NCI-H187 treated with DMSO at 0.1 percent for 48 hours (cell line): ENCODE measurements at places on chromosomes 13 and 19.

DNA sequence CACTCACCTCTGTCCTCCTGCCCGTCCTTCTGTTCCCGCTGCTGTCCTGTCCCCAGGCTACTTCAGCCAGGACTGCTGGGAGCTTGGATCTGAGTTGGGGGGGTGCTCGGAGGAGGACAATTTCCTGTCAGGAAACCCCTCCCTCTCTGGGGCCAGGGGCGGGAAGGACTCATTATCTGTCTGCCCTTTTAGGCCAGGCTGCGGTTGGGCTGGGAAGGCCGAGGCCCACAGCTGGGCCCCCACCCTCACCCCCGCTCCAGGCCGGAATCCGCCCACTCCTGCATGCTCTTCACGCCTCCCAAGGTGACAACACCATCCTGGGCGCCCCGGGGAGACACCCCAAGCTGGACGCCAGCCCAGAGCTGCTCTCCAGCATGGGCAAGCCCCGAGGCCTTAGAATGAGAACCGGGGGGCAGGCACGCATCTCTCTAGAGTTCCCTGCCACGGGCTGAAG is at the start of gene EXOC3L2:
TSS of gene EXOC3L2 (minus strand) at position 74 of the 454 bp plus-strand sequence. CDS start 6,362 bp downstream, outside the sequence.
- no peak for DNase-seq

DNA sequence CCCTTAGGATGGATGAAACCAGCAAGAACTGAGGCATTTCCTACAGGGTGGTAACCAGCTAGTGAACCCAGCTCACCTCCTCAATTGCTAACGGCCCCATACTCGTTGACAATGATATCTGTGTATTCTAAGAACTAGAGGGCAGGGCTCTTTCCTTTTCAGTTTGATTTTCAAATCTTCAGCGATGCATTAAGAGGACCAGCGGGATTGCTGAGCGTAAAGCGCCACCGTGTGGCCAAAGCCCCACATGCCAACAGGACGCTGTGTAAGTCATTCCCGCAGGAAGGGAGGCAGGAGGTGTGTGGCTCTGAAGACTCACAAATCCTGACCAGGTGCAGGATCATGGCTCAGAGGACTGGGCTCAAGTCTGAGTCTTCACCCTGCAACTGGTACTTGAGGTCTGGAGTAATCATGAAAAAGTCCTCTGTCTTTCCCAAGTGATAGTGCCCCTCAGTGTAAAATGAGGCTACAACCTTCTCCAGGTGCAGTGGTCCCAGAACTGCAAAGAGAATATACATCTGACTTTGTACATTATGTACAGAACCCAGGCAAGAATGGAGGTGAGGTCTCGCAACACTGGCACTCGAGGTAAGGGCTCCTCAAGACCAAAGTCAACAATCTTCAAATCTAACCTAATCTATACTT is 40.9 kb downstream of the C13orf42 start:
- DNase-seq: peak; percentile 39

DNA sequence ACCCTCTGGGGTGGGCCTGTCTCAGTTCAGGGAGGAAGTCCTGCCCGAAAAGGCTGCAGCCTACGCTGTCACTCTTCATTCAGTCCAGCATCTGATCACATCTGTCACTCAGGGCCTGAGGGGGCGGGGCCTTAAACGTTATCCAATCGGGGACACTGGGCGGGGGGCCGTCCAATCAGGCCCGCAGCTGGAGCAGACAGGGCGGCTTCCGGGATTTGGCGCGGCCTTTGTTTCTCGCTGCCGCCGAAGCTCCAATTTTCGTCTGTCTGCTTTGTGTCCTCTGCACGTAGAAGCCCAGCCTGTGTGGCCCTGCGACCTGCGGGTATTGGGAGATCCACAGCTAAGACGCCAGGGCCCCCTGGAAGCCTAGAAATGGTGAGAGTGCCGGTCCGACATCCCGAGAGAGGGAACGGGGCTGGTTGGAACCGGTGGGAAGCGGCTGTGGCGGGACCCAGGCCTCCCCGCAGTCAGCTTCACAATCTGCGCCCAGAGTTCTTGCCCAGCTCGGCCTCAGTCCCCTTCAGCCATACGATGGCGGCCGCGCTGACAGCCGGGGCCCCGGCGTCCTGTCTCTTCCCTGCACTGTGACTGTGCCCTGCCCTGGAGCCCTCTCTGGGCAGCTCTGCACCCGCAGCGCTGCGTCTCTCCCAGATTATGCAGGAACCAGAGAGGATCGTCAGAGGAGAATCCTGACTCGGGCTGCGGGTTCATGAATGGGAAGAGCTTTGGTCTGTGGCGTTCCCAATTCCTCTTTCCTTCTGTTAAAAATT is at the start of gene ZNF730:
TSS of gene ZNF730 (plus strand) at position 224 of the 770 bp plus-strand sequence. CDS start at position 373, 149 bp downstream.
- DNase-seq: no peak

DNA sequence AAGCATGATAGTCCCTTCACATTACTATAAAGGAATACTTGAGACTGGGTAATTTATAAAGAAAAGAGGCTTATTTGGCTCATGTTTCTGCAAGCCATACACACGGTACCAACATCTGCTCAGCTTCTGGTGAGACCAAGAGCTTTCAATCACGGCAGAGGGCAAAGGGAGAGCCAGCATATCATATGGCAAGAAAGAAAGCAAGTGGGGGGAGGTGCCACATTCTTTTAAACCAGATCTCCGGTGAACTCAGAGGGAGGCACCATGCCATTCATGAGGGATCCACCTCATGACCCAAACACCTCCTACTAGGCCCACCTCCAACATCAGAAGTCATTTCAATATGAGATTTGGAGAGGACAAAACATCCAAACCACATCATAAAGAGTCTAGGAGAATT is 20.3 kb downstream of the XPO4 start:
- no peak for DNase-seq

GRCh38 chr13:102504002-102504401 is 92.8 kb upstream of the TPP2 start:
- no peak for DNase-seq

DNA sequence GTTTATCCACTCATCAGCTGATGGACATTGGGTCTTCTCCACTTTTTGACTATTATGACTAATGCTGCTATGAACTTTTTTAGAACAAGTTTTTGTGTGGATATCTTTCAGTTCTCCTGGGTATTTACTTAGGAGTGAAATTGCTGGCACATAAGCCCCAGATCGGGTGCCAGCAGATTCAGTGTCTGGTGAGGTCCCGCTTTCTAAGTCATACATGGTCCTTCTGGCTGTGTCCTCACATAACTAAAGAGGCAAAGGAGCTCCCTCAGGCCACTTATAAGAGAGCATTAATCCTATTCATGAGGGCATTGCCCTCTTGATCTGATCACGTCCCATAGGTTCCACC is 600 bp upstream of the ZNF226 start:
- DNase-seq: no peak

DNA sequence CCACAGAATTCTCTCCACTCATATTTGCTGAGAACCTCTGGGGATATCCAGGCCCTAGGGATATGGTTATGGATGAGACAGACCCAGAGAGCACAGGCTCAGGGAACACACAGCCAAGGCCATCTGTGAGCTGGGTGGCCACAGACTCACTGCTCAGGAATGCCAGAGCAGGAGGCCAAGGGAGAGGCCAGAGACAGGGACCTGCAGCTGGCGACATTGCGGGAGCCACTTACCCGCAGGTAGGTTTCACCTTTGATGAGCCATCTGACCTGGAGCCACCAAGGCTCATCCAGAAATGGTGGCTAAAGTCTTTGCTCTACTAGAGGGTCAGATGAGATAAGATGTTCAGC is 29.4 kb downstream of the CCNE1 start:
- no peak for DNase-seq

- DNase-seq: no peak
Measured at GRCh38 chr13:38617936-38618335, 68.9 kb upstream of the FREM2 start.

GRCh38 chr19:7565332-7565731 is 29.8 kb downstream of the PNPLA6 start:
- DNase-seq: no peak

DNA sequence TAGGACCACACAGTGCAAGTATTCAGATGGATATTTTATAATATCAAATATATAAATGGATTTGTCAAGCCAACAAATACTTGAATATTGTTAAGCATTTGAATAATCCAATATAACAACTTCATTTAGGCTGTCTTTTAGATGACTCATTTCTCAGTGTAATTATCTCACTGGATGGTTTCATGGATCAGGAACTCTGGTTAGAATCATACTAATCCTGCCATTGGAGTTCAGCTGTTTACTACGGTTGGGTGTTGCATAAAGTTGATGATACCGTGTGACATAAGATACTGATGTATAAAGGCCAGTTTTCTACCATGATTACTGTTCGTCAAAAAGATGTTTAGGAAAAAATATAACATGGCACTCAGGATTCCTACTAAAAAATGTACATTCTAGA is 196.3 kb downstream of the TSHZ3 start:
- DNase-seq: no peak

- DNase-seq: no peak
Measured at GRCh38 chr19:14477418-14478112, 2.4 kb upstream of the PTGER1 start.

DNA sequence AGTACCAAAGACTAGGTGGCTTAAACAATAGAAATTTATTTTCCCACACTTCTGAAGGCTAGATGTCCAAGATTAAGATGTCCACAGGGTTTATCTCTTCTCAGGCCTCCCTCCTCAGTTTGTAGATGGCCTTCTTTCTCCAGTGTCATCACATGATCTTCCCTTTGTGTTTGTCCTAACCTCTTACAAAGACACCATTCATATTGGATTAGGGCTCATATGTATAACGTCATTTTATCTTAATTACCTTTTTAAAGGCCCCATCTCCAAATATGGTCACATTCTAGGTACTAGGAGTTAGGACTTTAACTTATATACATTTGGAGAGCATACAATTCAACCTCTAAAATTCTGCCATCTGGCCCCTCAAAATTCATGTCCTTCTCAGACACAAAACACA is 34.3 kb downstream of the N4BP2L2 start:
- DNase-seq: no peak
